ENCODE measurements at places on chromosomes 12 and 14.
A peak's percentile ranks its signal among the peaks of the same experiment; 100 is the strongest.

- no peak for DNase-seq
Observed at GRCh38 chr12:62847709-62848108, 87.2 kb downstream of the PPM1H start.

GRCh38 chr14:45211295-45211694 is 41.7 kb downstream of the MIS18BP1 start:
- DNase-seq, result no peak

DNA sequence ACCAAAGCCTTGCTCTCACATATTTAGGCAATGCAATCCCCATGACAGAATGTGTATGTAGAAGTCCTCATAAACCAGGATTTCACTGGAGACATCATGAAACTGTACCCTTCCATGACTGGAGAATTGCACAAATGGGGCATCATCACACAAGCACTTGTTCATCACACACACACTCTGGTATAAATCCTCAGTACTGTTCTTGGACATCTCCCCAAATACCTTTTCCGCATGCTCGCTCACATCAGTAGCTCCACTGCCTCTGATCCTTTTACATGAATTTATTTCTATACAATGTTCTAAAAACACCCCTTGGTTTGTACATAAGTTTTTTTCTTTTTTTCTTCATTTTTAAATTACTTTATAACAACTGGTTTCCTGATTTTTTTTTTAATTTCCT is 3.3 kb upstream of the ING4 start:
- no peak for DNase-seq

- peak; percentile 39 for DNase-seq
Observed at GRCh38 chr12:27865421-27865820, 85.4 kb upstream of the MANSC4 start.

DNA sequence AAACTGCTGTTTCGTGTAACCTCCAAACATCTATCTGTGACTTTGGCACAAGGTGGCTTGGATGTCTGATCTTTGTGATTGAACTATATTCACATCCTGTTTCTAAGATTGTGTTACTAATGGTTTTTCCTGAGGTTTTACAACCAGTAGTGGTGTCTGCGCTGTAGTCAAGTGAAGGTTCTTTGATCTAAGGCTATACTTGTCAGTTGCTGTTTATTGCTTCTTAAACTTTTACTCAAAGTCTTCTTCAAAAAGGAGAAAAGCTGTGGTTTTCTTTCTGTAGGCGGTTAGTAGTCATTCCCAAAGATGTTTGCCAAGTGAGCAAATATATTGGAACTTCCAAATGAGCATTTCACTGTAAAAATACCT is 12.3 kb upstream of the CALM1 start:
- DNase-seq, result no peak

- DNase-seq, result peak; percentile 54
Observed at GRCh38 chr12:124509676-124510300, 57.6 kb downstream of the NCOR2 start.

GRCh38 chr12:7100239-7100638 is 8.0 kb upstream of the C1R start:
- no peak for DNase-seq

DNA sequence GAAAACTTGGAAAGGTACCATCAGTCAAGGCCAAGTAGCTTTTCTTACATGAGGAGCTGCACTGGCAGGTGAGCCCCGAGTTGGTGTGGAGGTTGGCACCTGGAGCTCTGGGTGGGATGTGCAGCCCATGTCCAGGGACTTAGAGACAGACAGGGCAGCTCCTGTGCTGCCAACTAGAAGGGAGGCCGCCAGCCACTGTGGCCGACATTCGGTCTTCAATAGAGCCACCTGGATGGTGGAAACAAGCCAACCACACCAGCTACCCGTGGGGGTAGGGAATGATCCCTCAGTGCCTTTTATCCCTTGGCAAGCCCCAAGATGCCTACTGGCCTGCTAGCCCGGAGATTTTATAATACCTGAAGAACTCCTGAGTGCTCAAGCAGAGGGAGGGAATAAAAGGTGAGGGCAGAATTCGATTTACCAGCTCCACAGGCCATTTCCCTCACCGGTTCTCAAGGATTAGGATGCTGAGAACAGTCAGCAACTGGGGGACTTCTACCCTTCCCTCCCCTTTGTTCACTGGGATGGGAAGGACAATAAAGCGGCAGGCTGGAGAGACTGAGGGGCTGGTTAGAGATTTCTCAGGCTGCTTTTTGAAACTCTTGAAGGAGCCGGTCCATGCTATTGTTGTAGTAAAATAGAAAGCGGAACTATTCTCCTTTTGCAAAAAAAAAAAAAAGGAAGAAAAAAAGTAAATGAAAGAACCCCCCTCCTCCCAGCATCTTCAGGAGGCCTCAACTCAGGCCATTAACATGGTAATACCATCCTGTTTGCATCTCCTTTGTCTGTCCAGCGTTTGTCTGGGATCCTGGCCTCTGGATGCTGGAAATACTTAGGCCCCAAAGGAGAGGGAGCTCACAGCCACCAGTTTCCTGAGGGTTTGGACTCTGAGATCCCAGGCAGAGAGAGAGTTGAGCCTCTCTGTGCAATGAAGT is 321.6 kb downstream of the ZFP36L1 start:
- DNase-seq, result no peak

DNA sequence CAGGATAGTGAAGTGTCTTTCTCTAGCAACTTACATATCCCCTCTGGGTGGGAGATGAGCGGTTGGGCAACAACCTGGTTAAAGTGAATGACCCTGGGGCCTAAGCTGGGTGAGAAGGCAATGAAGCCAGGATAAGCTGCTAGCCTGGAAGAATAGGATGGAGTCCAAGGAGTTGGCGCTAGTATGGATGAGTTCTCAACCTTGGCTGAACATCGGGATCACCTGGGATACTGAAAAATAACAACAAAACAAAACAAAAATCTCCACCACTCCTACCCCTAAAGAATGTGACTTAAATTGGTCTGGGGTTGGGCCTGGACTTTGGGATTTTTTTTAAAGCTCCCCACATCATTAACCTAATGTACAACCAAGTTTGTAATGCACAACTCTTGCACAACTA is 4.8 kb upstream of the RPS6KA5 start:
- no peak for DNase-seq

DNA sequence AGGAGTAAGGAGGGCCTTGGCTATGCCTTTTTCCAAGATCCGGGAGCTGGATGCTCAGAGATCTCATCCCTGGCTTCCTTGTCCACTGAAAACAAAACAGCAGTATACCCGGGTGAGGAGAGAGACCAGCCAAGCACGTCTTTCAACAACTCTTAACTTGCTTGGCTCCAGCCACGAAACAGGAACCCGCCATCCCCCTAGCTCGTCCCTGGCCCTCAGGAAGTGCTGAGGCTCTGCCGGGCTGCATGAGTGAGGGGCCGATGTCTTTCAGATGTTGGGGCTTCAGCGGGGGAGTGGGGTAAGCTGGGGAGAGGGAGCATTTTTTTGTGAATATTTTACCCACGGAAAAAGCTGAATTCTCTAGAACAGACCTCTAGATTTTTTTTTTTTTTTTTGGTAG is 231.1 kb downstream of the CACNA1C start:
- DNase-seq, result no peak

- no peak for DNase-seq
Observed at GRCh38 chr12:29763301-29763683, 20.4 kb downstream of the TMTC1 start.

DNA sequence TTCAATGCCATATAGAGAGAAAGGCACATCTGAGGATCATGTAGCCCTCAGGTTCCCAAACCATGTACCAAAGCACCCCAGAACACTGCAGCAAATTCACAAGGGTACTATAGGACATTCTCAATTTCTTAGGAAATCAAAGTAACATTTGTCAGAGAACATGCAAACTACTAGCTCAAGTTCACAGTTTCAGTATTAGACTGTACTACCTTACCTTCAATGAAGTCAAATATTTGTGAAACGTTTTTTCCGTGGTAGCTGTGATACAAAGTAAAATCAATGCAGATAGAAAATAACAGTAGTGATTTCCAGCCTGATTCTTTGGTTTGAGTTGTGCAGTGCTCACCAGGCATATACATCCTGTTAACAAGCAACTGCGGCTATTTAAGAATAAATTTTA is 197.1 kb downstream of the MED13L start:
- DNase-seq, result no peak
